Left colon (tissue), 2 donors: ENCODE measurements at places on chromosomes 11 and 22. TPM values are rescaled to one million over a fixed set of nuclear protein-coding genes. Genes with fewer than 3 reads are reported as not detected.

Gene PGA5
- total RNA-seq: not detected

Gene SYT7
- total RNA-seq: 24.1 TPM

Gene BDNF
- 0.11 TPM for total RNA-seq

Gene SERPING1
- 34.6 TPM for total RNA-seq

Gene CCDC15
- total RNA-seq: 1.2 TPM

Gene OR4A16
- not detected for total RNA-seq

Gene SAA2
- 1.1 TPM for total RNA-seq

Gene HEPACAM
- 0.14 TPM for total RNA-seq

Gene PLEKHB1
- 15.7 TPM for total RNA-seq

Gene MAPK11
- total RNA-seq: 1.9 TPM

Gene PELI3
- 5.2 TPM for total RNA-seq

Gene NDUFV1
- total RNA-seq: 377 TPM

Gene CEND1
- 0.36 TPM for total RNA-seq
